ENCODE measurements at places on chromosomes 5 and 9. TPM values are rescaled to one million over a fixed set of nuclear protein-coding genes. Genes with fewer than 3 reads are reported as not detected.

GRCh38 chr5:11563822-11564221 is 340.4 kb downstream of the CTNND2 start:
- DNase-seq, result no peak

GRCh38 chr5:109917154-109917546 is 227.4 kb downstream of the MAN2A1 start:
- DNase-seq, result no peak

DNA sequence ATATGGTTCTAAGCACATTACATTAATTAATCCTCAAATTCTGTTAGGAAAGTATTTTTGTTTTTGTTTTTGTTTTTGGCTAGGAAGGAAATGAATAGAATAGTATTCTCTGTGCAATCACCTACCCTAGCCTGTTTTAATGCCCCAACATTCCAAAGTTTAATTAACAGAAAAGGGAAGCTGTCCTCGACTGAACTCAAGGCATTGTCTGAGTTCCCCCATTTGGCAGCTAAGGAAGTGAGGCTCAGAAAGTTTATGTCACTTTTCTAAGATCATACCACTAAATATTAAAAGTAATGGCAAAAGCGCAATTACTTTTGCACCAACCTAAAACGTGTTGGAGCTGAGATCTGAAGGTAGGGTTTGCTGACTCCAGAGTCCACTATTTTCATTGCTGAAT is 59.8 kb downstream of the FGF1 start:
- no peak for DNase-seq

DNA sequence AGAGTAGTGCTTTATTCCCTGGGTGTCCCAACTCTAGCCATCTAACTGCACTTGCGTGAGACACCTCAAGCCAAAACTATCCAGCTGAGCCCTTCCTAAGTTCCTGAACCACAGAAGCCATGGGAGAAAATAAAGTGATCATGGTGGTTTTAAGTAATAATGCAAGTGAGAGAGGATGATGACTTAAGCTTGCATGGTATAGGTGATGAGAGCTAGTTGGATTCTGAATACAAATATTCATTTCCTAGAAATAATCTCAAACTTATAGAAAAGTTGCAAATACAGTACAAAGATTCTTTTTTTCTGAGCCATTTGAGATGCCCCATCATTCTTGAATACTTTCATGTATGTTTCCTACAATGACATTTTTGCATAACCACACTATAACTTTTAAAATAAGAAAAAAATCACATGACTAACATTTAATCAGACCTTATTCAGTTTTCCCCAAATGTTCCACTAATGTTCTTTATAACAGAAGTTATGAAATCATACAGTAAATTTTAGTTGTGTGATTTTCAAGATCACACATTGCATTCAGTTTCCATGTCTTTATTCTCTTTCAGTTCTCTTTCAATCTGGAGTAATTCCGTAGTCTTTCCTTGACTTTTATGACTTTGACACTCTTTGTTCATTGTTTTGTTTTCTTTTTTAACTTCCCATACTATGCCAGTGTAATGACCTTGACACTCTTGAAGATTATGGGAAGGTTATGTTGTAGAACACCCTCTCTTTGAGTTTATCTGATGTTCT is 5.5 kb upstream of the AK3 start:
- DNase-seq, result no peak

The RMRP gene
- polyA plus RNA-seq, result not detected

DNA sequence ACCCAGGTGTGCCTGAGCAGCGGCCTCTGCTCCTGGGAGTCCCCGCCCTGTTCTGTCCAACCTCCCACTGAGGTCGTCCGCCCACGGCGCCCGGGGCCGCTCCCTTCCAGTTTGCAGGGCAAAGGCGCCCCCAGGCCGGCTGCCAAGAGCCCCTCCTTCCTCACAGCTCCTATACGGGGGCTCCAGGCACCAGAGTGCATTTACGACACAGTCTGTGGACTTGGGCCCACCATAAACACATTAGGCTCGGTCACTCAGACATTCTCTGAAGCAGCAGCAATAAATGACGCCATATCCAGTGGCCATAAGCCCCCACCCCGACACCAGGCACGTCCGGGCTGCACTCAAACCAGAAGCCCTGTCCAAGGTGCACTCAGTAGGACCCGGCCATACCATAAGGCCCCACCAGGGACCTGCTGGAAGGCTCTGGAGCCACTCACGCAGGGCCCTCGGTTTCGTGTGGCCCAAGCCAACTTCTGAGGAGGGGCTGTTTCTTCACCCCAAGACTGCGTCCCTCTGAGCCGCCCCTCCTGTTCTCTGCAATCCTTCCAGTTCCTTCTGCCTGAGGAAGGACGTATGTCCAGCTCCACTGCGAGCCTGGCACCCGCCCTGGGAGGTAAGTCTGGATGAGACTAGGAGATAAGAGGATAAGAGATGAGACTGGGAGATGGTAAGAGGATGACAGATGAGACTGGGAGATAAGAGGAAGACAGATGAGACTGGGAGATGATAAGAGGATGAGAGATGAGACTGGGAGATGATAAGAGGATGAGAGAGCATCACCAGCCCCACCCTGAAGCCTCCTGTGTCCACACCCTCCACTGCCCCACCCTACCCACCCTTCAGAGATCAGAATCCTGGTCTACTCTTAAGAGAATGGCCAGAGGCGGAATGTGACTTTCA is 26.7 kb downstream of the SLC6A18 start:
- peak; percentile 97 for DNase-seq

- DNase-seq, result no peak
These were observed 8.0 kb downstream of the AFAP1L1 start for GRCh38 chr5:149279661-149280060.

All from large intestine (tissue), 12 donors.